ENCODE measurements at places on chromosomes 3 and 15.

DNA sequence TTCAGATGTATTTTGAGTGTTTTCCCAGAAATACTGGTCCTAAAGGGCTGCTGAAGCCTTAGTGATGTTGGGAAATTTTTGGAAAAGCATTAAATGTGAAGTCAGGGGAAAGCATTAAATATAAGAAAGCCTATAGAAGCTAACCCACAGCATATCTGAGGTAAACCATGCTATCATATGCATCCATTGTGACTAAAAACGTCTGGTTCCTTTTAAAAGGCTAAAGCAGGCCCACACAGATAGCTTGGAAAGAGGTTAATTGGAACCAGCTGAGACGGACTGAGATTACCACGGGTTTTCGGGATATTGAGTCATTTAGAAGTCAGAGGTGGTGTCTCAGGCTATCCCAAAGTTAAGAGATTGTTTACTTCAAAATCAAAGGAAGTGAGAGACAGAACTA, 78.2 kb downstream of the CYP19A1 start:
- no peak for DNase-seq

- no peak for DNase-seq
Measured at GRCh38 chr3:99418709-99419108, 219.7 kb upstream of the COL8A1 start.

DNA sequence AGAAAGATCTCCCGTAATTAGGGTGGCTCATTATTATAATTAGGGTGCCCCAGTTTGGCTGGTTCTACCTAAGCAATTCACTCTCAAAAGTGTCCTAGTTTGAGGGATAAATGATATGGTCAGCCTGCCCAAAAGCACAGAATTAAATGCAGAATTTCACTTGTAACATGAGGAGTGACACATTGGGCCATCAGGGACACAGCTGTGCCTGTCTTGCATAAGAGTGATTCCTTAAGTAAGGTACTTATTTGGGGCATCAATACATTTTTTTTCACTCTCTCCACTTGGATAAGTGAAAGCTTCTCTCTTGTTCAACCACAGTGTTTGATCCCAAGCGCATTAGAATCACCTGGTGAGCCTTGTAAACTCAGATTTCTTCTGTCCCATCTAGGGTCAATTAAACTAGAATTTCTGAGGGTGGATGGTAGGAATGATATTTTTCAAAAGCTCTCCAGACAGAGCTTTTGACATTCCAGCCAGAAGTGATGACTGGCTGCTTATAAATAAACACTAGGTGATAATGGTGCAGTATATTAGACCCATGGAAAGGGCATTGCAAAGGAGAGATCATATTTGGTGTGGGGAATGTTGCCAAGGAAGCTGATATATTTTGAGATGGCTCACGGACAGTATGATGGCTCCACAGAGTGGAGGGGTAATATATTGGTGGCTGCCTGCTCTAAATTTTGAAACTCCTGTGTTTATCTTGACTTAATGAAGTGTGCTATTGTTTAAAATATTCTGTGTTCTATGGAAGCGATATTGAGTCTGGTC, 458.1 kb upstream of the RASGRP1 start:
- no peak for DNase-seq

DNA sequence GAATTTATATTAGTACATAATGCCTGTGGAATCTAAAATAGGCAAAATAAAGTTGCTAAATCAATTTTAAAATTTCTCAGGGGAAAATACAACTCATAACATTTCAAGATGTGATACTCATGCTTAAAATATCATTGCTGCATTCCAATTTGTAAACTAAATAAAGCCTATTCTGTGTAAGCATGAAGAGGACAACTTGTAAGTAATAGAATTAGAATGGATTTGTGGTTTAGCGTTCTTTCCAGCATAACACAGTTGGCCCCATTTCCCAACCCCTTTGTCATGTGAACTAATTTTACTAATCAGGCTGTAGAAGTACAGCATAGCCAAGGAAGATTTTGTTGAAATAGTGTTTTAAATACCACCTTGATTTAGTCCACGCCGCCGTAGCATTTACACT, 437.2 kb downstream of the SI start:
- no peak for DNase-seq

DNA sequence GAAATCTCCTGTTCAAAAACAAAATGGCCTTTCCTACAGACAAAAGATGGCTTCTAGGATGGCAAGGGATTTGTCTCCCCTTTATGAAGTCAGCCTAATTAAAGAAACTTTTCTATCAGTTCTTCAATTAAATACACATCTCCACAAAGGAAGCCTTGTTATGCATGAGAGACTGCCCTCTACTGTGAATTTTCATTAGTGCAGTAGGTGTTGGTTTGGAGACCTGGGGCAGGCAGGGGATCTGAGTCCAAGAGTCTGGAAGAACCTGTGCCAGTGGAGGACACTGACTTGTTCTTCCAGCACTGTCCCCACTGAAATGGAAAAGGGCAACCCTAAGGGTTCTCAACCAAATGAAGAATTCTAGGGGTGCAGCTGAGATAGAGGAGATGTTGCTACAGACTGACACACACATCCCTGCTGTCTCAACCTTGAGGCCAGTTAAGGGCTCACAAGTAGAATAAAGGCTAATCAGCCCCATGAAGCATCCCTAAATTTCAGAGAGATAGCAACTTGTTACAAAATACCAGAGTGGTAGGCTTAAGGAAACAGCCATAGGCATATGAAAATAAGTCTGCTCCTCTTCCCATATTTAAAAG, 174.0 kb upstream of the PRICKLE2 start:
- DNase-seq, result no peak

- DNase-seq, result peak; percentile 84
Measured at GRCh38 chr3:120558771-120559241, 37.3 kb upstream of the NDUFB4 start.

- DNase-seq, result no peak
Measured at GRCh38 chr3:58899953-58900298, 149.9 kb downstream of the CFAP20DC start.

DNA sequence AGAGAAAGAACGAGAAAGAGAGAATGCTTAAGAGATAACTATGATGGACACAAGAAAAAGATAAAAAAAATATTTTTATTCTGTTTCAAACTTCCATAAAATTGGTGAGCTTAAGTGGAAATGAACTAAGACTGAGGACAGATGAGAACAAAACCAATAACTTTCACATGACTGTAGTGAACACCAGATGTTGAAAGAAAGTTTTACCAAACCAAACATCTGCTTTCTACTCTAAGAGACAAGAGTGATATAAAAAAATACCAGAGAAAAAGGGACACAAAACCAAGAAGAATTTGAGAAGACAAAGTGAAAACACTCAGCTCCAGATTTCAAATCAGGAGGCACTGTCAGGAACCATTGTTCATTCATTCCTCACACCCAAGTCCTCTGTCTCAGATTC, 147.9 kb downstream of the IMPG2 start:
- no peak for DNase-seq

GRCh38 chr3:150130404-150131100, 159.9 kb upstream of the PFN2 start:
- no peak for DNase-seq

- DNase-seq, result no peak
Measured at GRCh38 chr3:187720337-187720670, 17.9 kb upstream of the RTP2 start.

GRCh38 chr15:89521605-89522004, 25.2 kb upstream of the RHCG start:
- no peak for DNase-seq

DNA sequence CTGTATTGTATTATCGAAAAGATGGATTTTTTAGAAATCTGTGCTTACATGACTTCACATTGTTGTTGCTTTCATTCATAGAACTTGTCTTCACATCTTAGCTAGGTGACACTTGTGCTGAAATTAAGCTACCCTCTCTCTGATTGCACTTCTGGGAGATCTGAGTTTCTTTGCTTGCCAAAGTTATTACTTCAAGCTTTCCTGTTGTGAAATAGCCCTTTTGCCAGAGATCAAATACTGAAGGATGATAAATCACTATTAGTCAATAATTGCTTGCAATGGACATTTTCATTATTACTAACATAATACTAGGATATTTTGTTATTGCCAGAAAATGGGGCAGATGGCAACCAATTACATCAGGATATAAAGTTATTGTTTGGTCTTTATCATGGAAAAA, 34.7 kb downstream of the PIK3CA start:
- no peak for DNase-seq

GRCh38 chr3:123872621-123873020, 11.5 kb downstream of the MYLK start:
- DNase-seq, result no peak

DNA sequence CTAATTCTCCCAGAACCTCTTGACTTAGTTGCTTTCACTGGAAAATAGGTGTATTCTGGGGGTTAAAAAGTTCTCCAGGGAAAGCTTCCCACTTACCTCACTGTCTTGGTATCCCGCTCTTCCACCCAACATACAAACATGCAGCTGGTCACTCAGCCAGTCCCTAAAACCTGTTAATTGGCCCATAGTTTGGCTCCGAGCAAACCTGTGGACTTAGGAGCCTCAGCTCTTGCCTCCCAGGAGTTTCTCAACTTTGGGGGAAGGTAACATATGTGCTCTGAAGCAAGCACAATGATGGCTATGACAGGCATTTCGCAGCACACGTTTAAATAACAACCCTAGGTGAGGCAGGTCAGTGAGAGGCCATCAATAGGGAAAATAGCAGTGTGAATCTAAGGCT, 25.8 kb upstream of the LRRFIP2 start:
- DNase-seq, result no peak

DNA sequence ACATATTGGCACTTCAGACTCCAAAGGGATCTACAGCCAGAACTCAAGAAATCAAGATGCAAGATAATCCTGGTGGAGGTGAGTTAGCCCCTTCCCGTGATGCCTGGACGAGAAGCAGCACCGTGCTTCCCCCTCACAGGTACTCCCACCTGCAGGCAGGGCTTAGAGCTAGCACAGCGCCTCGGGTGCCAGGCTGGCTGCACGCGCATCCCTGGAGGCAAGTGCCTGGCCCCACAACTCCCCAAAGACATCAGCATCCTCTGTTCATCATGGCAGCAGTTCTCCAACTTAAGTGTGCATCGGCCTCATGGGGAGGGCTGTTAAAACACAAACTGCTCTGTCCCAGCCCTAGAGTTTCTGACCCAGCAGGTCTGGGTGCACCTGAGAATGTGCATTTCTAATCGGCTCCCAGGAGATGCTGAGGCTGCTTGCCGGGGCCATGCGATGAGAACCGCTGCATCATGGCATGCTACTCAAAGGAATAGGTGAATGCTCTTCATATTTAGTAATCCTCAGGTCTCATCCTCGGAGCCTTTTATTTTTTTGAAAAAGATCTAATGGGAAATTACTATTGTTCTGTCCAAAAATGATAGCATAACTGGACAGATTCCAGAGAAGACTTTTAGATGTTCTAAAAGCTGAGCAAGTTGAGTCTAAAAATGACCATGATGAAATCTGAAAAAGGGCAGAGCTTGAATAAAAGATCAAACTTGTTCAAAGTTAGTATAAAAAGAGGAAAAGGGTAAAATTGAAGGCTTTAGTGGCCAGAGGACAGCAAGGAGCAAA, 244.2 kb downstream of the ADAMTS17 start:
- DNase-seq, result no peak

- DNase-seq, result no peak
Measured at GRCh38 chr3:107456501-107456900, 66.3 kb upstream of the BBX start.

- no peak for DNase-seq
Measured at GRCh38 chr3:83039422-83039821, 1278.0 kb upstream of the GBE1 start.

GRCh38 chr15:85570336-85570735, 189.9 kb downstream of the AKAP13 start:
- no peak for DNase-seq

GRCh38 chr3:159169828-159170227, 368.0 kb downstream of the MFSD1 start:
- DNase-seq, result no peak

GRCh38 chr3:129553719-129554118, 10.7 kb downstream of the H1-8 start:
- no peak for DNase-seq

- no peak for DNase-seq
Measured at GRCh38 chr3:156433910-156434309, 121.0 kb downstream of the SSR3 start.

DNA sequence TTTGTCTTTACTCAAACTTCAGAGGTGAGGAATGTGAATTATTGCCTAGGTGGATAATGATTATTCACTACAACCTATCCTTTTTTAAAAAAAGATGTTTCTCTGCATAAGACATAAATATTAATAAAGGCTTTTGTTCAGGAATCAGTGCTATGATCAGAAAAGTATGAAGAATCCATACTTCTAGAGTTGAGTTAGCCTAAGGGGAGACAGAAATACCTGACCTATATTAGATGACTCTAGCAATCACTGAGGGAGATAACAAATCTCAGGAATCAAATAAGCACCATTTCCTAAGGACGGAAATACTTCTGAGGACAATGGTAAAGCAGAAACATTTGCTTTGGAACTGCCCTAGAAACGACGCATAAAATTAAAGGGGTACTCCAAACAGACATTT, 763.8 kb downstream of the GBE1 start:
- DNase-seq, result no peak

- no peak for DNase-seq
Measured at GRCh38 chr3:23916152-23916885, 471 bp downstream of the NKIRAS1 start.

DNA sequence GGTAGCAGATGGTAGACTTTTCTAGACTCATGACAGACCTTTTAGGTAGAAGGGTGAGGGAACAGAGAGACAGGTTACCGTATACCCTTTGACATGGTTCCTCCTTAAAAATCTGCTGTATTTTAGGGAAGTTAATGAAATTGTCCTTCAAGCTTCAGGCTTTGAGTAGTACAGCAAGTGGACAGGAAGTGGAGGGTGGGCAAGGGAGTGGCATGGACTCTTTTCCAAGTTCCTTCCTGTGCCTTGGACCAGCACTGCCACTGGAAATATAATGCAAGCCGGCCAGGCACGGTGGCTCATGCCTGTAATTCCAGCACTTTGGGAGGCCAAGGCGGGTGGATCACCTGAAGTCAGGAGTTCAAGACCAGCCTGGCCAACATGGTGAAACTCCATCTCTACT, 156.1 kb upstream of the LRRFIP2 start:
- no peak for DNase-seq

- DNase-seq, result no peak
Measured at GRCh38 chr3:108241146-108241545, 18.9 kb upstream of the IFT57 start.

- DNase-seq, result no peak
Measured at GRCh38 chr3:80855482-80855881, 906.0 kb downstream of the GBE1 start.

- no peak for DNase-seq
Measured at GRCh38 chr3:72100080-72100511, 315.1 kb upstream of the PROK2 start.

- DNase-seq, result no peak
Measured at GRCh38 chr3:197434830-197435229, 120.9 kb downstream of the BDH1 start.

- DNase-seq, result no peak
Measured at GRCh38 chr3:113565555-113565954, 33.2 kb downstream of the SIDT1 start.

GRCh38 chr3:98779541-98780335, 16.6 kb downstream of the ST3GAL6 start:
- no peak for DNase-seq
